MG63 (cell line): ENCODE measurements at places on chromosomes 6 and 20.

DNA sequence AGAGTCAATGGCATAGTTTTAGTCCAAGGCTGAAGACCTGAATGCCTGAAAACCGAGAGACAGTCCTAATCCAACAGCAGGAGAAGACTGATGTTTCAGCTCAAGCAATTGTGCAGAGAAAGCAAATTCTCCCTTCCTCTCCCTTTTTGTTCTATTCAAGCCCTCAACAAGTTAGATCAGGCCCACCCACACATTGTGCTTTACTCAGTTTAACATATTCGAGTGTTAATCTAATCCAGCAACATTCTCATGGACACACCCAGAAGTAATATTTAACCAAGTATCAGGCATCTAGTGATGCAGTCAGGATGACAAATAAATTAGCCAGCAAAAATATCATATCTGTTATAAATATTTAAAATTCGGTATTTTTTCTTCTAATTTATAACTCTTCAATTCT lies 261.1 kb downstream of the HDGFL1 start:
- DNase-seq, result no peak

- DNase-seq, result no peak
Measured at GRCh38 chr20:59948828-59949720, 8.9 kb downstream of the FAM217B start.

GRCh38 chr6:77813090-77813489 lies 160.3 kb downstream of the MEI4 start:
- DNase-seq, result no peak

DNA sequence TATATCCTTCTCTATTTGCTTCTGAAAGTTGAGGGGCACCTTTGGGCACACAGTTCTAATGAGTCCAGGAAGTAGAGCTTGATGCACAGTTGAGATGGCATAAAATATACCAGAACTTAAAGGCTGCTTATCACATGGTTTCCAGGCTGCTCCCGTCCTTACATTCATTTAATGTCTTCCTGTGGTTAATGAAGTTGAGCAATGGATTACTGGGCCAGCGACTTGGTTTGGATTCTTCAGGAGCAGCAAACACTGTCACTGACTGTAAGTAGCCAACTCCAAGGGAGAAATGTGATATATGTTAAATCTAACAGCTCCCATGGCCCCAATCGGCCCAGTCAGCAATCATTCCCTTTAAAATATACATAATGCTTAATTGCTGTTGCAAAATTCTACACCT lies 9.0 kb upstream of the TSHZ2 start:
- no peak for DNase-seq

DNA sequence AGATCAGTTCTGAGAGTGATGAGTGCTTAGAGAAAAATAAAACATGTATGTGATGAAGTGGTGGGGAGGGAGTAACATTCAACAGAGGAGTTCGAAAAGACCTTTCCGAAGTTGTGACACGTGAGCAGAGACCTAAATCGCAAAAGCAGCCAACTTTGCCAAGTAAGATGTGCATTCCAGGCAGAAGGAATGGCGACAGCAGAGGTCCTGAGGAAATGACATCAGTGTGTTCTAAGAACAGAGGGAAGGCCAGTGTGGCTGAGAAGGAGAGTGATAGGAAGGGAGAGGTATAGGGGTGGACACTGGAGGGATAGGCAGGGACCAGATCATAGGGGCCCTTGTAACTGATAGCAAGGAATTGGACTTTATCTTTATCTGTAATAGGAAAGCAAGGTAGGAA lies 51.3 kb downstream of the ADAT2 start:
- DNase-seq, result no peak

DNA sequence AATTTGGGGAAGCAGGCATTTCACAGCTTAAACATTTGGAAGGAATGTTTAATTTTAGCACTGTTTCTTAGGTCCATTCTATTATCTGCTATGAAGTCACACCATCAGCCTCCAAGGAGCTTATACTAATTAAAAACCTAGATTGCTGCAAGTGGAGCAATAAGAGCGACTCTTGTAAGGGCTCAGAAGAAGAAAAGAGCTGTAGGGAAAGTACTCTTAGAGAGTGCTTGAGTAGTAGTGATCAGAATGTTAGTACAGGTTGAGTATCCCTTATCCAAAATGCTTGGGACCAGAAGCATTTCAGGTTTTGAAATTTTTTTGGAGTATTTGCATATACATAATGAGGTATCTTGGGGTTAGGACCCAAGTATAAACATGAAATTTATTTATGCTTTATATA lies 285.3 kb downstream of the UBE3D start:
- no peak for DNase-seq

- no peak for DNase-seq
Measured at GRCh38 chr20:43438578-43439316, 18.9 kb upstream of the SRSF6 start.

GRCh38 chr6:164014346-164015087 lies 600.0 kb downstream of the QKI start:
- DNase-seq, result no peak

GRCh38 chr20:1322511-1323245 lies 6.3 kb downstream of the SDCBP2 start:
- peak; percentile 85 for DNase-seq

DNA sequence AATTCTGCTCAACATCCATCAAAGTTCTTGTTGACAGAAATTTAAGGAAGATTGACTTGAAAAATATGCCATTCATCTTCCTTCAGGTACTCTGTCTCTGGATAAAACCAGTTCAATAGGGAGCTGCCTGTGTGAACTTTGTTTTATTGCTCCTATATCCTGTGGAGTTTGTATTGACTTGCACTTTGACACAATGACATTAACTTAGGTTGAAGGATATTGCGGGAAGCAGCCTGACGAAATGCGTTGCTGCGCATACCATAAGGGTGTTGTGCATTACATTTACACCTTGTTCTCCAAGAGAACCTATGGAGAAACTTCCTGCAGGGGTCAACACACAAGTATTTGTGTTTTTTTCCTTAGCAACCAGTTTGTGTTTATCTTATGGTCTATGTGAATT lies 185.4 kb upstream of the GRIK2 start:
- no peak for DNase-seq

GRCh38 chr6:143400258-143401067 lies 50.0 kb downstream of the ADAT2 start:
- DNase-seq, result no peak

DNA sequence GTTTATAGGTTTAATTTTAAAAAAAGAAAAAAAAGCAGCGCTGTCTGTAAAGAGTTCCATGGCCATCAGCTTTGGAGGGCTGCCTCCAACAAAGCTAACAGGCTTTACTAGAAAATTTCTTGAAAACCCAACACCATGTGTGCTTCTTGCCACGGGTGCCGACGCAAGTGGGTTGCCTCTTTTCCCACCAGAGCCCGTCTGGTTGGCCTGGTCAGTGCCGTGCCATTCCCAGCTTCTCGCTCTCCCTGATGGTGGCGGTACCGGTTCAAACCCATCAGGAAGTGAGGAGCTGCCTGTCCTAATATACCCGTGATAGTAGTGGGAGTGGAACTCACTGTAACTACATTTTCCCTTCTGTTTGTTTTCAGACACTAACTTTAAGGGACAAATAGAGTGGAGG lies 73.7 kb downstream of the CDH4 start:
- DNase-seq, result no peak

DNA sequence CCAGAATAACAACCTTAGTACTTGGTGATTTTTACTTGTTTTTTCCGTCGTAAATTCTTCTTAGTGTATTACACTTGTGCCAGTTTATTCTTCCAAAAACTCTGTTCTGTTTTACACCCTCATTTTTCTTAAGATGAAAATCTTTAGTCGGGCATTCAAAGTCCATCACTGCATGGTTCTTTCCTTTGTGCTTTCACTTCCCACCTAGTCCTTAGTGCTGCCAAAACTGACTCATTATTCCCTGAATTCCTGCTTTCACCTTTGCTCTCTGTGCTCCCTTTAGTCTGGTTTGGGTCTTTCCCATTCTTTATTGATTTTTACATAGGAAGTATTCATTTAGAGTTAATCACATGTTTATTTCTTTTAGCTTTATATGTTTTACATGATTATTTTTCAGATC lies 3.3 kb downstream of the TRMT11 start:
- no peak for DNase-seq

GRCh38 chr6:137641474-137642077 lies 147.4 kb upstream of the OLIG3 start:
- peak; percentile 49 for DNase-seq

DNA sequence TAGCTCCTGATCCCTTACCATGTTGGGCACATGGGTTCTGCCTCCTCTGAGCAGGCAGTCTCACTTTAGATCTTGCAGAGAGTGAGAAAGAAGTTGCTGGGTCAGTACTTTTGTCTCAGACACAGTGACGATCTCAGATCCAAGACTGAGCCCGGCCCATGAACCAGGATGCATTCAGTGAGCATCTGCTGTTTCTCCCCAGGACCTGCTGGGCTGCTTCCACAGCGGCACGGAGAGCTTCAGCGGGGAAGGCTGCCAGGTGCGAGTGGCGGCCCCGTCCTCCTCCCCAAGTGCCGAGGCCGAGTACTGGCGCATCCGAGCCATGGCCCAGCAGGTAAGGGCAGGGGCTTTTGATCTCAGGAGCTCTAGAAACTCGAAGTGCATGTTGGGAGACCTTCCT lies 53.9 kb upstream of the SMIM28 start:
- DNase-seq, result no peak

GRCh38 chr20:25622450-25623224 lies 1.2 kb downstream of the NANP start:
- DNase-seq, result no peak

GRCh38 chr6:74250161-74250818 lies 554.3 kb downstream of the CD109 start:
- DNase-seq, result no peak

DNA sequence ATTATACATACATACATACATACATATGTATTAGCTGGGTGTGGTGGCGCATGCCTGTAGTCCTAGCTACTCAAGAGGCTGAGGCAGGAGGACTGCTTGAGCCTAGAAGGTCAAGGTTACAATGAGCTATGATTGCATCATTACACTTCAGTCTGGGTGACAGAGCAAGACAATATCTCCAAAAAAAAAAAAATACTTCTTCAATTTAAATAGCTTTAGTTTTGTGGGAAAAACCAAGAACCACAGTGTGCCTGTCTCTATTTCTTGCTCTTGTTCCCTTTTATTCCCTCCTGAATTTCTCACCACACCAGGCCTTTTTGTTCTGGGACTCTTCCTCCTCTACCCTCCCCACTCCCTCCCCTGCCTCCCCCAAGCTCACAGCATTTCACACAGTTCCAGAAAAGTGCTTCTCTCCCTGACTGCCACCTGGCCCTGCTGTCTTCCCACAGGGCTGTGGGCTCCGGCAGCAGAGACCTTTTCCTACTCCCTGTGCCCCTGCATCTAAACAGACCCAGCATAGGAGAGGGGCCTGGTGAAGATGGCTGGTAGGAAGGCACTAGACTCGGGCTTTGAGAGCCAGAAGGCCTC lies 1.3 kb downstream of the C20orf203 start:
- DNase-seq, result no peak

DNA sequence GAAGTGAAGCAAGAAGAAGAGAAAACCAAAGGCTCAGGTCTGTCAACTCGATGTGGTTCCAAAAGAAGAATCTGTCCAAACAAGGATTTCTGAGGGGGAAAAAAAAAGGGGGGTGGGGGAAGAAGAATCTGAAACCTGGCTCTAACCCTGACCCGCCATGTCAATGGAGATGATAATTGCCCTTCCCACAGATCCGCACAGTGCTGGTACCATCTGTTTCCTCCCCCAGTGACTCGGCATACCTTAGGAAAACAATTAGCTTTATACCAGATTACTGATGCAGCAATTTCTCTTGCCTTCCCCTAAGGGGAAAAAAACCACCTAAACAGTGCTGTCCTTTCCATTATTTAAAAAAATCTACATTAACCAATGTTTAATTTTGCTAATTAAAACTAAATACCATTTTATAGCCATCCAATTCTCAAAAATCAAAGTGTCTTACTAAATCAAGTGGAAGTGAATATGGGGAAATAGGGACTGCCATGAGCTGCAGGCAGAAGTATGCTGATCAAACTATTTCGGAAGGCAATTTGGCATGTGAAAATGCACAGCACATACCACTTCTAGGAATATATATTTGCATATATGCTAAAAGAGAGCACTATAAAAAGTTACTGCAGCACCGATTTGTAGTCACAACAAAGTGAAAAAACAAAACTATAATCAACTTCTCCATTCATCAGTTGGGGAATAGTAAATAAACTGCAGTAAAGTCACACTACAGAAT lies 46.8 kb downstream of the MAP7 start:
- no peak for DNase-seq

- no peak for DNase-seq
Measured at GRCh38 chr6:163773646-163774045, 359.1 kb downstream of the QKI start.
